ENCODE measurements at places on chromosomes 11 and 22.

DNA sequence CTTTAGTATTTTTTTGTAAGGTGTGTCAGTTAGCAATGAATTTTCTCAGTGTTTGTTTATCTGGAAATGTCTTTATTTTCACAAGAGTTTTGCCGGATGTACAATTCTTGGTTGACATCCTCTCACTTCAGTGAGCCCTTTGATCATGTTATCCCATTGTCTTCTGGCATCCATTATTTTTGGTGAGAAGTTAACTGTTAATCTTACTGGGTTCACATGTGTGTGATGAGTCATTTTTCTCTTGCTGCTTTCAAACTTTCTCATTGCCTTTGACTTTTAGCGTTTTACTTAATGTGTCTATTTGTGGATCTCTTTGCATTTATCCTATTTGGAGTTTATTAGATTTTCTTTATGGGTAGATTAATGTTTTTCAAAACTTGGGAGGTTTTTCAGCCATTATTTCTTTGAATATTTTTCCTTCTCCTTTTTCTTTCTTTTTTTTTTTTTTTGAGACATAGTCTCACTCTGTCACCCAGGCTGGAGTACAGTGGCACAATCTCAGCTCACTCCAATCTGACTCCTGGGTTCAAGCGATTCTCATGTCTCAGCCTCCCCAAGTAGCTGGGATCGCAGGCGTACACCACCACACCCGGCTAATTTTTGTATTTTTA lies 100.5 kb upstream of the RRM1 start:
- no peak for DNase-seq

- DNase-seq: no peak
Observed at GRCh38 chr11:122170815-122171475, 54.9 kb upstream of the BLID start.

DNA sequence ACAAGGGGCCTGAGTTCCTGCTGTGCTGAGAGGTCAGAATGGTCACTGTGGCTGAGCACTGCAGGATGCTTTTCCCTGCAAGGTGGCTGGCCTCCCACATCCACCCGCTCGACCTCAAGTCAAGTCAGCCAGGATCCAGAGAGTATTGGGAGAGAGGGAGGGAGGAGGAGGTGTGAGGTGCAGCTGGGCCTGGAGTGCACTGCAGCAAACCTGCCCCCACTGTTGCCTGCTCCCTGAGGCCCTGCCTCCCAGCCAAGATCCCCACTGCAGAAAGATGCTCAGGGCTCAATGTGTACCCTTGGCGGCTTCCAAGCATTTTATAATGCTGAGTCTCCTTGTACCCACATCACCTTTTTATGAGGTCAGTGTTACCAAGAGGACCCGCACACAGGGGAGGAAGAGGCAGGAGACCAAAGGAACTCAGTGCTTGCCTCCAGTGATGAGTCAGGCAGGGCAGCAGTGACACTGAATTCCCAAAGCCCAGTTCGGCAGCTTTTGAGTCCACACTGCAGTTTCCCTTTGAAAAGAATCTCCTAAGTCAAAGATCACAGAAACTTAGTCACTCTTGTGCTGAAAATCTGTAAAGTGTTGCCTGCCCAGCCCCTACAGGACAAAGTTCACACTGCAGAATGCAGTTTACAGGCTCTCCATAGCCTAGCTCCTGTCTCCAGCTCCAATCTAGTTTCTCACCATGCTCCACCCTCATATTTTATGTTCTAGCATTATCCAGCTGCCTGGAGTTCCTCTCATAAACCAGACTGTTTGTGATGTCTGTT lies 3.1 kb downstream of the ENDOD1 start:
- no peak for DNase-seq

DNA sequence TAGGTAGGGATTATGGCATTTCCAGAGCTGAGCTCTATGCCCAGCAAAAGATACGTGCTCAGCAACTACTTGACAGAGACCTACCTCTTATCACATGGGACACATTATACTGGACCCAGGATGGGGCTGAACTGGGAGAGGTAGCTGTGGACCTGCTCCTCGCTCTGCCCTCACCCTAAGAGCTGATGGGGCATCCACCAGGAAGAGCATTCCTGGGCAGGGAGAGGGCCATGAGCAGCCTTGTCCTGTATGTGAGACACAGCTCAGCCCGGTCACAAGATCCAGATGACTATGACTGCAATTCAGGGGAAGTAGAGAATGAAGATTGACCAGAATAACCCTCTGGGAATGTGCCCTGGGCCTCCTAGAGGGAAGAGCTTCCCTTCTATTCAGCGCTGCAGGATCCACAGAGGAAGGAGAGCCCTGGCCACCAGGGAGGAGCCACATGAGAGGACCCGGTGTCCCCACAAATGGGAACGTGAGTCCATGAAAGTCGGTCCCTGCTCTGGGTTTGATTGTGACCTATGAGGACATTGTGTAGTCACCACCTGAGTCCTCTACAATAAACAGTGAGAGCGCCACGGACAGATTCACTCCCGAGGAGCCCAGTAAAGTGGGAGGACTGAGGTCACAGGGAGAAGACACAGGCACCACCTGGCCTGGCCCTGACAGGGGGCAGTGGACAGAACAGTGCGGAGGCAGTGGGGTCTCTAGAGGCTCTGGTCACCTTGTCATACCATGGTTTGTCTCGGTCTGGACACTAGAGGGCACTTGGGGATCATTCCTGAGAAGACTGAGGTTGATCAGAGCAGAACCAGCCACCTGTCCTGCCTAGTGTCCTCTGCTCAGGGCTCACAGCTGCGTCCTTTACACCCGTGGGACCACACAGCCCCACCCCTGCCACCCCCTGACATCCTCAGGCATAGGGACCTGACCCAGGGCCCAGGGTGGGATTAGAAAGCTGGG lies 99.5 kb downstream of the ZNF280B start:
- no peak for DNase-seq

DNA sequence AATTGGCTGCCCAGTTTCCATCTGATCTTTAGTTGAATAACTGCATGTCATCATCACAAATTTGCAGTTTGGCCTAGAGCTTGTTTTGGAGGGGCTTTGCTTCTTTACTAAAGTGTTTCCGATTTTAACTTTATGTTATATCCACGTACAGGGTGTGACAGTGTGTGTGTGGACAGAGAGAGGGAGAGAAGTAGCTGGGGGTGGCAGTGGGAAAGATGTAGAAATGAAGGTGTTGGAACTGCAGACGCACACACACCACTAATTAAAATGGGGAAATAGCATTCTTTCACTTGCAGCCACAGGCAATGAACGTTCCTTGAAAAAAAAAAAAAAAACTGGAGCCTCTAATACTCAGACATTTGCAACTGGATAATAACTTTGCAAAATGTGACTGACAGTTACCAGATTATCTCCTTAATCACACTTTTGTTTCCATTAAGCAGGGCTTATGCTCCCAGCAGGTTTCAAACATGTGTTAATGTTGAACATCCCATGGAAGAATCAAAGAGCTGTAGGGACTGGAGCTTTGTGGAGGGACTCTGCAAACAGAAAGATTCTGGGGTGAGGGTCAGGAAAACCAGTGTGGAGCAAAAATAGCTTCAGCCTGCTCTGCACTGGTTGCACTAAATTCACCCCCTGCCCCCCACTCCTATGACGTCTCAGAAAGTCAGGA lies 238.1 kb upstream of the TENM4 start:
- no peak for DNase-seq

Measured in hippocampal formation (tissue), 2 donors.